ENCODE measurements at places on chromosomes 5 and 9.

DNA sequence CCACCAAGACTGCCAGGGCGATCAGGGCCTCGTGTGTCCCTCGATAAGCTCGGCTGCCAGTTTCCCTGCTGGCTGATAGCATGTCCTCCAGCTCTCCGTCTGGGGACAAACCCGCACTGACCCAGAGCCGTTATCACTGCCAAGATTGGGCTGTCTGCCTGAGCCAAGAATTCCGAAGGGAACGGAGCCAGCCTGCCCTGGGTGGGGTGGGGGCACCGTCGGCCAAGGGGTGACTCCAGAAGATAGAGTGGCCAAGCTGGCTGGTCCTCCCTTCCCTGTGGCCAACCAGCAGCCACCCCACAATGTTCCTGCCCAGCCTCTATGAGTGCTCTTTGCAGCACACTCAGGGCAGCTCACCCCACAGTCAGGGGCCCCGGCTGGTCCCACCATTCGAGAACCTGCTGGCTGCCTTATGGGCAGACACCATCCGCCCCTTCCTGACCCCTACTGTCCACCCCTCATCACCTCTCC, 29.4 kb downstream of the HRH2 start:
- no peak for DNase-seq

DNA sequence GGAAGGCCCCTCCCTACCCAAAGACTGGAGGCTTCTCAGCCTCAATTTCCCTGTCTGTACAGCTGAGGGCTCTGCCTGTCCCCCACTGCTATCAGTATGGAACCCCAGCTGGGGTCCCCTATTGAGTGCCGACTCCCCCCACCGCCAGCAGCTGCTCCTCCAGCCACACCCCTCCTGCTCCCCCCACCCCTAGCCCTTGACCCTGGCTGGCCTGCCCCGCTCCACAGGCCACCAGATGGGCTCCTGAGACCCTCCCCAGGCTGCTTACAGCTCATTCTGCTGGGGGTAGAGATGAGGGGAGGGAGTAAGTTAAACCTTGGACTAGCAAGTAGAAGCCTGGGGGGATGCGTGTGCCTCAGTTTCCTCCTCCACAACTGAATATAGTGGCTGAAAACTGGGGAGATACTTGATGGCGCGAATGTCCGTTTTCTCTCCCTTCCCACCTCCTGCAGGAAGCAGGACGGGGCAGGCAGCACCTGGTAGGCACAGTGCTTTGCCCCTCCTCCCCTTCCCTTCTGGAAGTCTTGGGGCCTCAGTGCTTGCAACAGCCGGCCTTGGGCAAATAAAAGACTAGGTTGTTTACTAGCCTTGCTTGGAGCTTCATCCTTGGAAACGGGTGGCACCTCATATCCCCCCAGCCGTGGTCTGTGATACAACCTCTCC, 19.1 kb downstream of the URM1 start:
- DNase-seq, result no peak

DNA sequence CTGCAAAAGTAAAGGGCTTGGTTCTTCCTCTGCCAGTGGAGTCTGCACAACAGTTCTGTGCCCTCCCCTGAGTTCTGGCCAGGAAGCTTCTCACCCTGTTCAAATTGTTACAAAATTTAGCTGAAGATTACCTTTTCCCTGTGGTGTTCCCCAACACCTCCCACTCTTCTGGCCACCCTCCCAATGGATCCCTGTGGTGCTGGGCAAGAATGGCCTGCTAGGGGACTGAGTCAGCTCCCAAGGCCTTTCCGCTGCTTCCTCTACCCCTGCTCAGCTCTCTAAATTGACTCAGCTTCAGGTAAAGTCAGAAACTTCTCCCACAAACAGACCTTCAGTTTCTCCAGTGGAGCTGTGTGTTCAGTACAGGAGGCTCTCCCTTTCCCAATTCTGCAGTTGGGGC, 186.0 kb downstream of the NR2F1-AS1 start:
- DNase-seq, result no peak

DNA sequence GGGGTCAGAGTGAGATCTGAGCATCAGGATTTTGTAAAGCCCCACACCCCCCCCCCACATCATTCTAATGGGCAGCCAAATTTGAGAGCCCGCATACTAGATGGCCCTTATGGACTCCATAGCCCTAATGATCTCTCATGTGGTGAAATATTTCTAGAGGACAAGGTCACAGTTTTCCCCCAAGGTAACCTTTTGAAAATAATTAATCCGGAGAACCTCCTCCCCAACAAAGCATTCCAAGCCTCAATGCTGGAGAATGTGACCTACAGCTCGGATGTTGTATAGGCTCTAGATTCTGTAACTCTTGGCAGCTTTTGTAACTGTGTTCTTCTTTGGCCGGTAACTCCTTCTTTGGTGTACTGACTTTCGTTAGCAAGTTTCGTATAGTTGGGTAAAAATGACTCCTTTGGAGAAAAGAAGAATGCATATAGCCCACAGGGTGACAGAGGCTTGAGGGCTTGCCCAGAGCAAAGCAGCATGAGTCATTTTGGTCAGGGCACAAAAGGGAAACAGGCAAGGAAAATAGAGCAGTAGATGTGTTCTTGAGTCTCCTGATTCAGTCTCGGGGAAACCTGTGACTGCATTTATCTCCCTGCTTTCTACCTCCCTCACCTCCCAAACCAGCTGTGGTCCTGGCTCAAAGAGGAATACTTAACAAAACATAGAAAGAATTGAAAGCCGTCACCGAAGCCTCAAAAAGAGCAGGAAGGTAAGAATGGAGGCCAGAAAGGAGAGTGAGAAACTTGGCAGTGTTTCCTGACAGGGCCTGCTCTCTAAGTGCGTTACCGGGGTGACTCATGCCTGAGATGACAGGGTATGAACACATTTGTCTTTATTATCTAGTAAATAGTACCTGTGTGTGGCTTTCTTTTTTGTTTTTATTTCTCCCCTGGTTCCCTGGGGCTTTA, 6.6 kb upstream of the XPA start:
- DNase-seq, result no peak

DNA sequence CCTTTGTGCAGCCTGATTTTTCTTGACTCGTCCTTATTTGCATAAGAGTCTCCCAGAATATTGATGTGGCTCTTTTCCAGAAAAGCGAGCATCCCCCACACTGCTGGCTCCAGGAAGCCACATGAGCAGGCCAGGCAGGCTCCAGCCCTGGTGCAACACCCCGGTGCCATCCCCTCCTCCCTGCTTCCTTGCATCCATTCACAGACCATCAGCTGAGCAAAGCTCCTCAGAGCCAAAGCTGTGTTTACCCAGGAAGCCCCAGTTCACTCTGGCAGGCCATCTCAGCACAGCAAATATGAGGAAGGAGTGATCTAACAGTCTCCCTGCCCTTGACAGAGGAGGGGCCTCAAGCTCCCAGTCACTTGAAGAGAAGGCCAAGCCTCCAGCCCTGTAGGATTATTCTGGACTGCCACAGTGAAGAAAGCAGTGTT, 34.4 kb downstream of the INSYN2B start:
- DNase-seq, result no peak

DNA sequence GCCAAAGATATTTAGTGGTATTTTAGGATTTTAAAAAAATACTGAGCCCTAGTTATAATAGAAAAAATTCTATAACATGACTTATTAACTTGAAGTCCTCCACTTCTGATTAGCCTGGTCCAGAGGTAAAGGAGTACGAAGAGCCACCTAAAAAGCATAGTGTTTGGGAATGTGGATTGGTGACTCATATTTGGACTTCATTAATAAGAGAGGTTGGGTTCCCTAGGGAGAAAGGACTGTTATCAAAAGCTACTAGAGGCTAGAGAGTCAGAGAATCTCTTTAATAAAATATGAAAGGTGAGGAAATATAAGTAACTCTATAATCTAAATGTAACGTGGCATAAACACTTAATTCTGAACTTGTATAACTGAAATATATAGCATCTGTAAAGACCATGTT, 180.7 kb upstream of the TARS1 start:
- DNase-seq, result no peak

DNA sequence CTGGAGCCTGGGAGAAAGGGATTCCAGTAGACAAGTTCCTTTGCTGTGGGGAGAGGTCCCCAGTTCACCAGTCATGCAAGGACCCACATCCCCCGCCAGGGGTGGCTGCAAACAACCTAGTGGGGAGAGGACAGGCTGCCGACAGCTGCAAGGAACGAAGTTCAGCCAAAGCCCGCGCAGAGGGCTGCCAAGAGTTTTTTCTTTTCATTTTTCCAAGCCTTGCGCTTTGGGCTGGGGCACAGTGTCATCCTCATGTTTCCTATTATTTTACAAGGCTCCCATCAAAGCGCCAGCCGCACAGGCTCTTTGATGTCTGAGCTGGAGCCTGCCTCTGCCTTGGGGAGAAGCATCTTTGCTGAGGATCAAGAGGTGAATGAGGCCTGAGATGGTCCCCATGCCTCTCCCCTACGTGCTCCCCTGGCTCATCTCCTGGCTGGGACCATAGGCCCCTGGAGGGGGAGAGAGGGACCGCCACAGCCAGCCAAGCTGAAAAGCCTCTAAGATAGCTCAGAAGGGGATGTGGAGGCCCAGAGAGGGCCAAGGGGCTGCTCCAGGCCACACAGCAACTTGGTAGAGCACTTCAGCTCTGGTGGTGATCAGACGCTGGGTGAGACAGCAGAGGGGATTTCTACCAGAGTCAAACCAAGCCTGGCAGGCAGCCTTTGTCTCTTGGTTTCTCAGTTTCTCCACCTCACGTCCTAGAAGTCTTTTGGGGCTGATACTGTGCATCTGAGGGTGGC, 50.4 kb upstream of the SYNPO start:
- no peak for DNase-seq

GRCh38 chr5:52787600-52788504, at the start of the genes ITGA1 and PELO:
ITGA1 (plus strand) TSS chr5:52787916; CDS start chr5:52788354, 438 bp downstream.
PELO (plus strand) TSS chr5:52787916; CDS start chr5:52800395, 12,479 bp downstream.
- peak; percentile 30 for DNase-seq

GRCh38 chr9:14485366-14485765, 171.4 kb upstream of the NFIB start:
- DNase-seq, result no peak

GRCh38 chr5:126826619-126827215, 49.8 kb downstream of the LMNB1 start:
- no peak for DNase-seq

DNA sequence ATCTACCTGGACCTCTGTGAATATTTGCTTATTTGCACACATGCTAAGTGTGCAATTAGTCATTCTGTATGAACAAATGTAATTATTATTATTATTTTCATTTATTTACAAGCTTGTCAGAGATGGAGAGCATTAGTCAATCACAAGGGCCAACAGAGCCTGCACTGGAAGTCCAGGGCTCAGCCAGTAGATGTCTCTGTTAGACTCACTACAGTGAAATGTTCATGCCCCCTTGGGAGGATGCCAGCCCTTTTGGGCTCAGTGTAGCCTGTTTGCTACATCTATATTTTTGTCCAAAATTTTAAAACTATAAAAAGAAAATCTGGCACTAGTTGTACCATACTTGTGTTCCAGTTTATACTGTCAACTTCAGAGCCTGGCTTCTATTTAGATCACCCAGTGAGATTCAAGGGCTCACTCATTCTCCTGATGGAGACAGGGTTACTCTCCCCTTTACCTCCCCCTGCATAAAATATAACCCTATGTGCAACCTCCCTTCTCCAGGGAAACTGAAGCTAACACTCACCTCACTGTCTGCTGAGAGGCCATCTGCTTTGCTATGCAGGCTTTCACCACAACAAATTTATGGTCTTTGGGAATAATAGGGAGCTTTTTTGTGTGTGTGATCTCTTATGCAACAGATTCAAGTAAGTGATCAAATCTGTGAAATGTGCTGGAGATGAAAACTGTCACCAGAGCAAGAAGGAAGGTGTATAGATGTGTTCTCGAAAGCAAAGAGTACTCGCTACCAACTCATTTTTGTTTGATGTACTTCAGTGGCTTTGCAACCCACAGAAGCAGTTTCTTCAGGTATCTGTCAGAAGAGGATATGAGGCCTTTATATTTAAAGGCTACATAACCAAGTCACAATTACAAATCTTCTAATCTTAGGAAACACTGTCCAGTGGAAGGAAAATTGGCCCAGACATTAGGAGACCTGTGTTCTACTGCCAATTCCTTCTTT, 99.9 kb upstream of the TLE4 start:
- DNase-seq, result no peak

- DNase-seq, result no peak
These were observed 971 bp downstream of the PHYKPL start for GRCh38 chr5:178231539-178232123.

GRCh38 chr5:148805326-148806290, 20.8 kb upstream of the ADRB2 start:
- DNase-seq, result no peak

DNA sequence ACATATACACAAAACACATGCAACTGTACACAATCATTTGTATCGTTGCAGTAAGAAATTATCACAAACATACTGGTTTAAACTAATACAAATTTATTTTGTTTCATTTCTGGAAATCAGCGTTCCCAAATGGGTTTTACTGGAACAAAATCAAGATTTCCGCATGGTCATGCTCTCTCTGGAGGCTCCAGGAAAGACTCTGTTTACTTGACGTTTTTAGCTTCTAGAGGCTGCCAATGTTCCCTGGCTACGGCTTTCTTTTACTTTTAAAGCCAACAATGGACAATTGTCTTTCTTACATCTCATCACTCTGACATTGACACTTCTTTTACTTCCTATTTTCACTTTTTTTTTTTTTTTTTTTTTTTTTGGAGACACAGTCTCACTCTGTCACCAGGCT, 793.1 kb downstream of the CDH9 start:
- DNase-seq, result no peak

DNA sequence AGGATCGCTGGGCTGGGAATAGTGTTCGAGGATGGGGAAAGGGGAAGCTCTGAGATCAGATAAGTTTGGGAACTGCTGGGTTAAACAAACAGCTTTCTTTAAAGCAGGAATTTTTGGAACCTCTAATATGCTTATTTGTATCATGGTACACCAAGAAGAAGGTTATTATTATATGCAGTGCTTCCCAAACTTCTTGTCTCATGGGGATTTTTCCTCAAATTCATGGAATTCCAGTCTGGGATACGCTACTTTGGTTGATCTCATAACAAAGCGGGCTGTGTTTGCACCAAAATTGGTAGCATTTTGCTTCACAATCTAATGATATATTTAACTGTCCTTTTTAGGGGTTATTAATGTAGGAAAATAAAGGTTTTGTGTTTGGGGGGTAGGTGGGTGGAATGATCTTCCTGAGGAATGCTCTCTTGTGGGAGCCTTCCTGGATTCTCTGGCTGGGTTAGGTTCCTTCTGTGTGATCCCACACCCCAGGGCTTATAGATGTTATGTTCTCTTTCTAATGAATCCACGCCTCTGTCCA, 116.2 kb upstream of the PANK3 start:
- DNase-seq, result no peak

DNA sequence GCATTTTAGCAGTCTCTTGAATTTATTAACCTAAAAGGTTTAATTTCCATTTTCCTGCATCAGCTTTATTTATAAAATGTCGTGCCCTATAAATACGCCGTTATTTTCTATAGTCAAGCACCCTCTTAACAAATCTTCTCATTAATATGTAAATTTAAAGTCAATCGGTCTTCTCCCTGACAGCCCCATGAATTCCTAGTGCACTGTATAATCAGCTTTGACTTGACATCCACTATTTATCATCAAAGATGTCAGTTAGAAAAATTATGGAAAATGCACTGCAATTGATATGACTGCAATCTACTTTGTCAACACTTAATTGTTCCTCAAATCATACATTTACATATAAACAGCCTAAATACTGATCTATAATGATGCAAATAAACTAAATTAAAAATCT, 83.4 kb downstream of the AP3B1 start:
- no peak for DNase-seq
